Endothelial cell of umbilical vein (primary cell): ENCODE measurements at places on chromosomes 4 and X. TPM values are rescaled to one million over a fixed set of nuclear protein-coding genes. Genes with fewer than 3 reads are reported as not detected.

DNA sequence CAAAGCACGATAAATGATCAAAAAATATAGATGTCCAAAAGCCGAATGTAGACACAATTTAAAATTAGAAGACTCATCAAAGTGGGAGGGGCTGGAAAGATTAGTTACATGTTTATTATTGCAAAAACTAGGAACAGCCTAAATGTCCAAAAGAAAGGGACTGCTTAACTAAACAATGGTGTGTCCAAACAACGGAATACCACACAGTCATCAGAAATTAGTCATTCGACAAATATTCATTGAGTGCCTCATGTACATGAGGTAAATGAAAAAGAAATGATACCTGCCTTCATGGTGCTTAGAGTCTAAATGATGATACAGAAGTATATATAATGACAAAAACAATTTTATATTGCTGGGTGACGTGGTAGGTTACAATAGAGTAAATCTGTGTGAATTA is 139.7 kb downstream of the MAML3 start:
- H3K27me3 ChIP-seq, result no peaks in the 10 kb centered on the region

DNA sequence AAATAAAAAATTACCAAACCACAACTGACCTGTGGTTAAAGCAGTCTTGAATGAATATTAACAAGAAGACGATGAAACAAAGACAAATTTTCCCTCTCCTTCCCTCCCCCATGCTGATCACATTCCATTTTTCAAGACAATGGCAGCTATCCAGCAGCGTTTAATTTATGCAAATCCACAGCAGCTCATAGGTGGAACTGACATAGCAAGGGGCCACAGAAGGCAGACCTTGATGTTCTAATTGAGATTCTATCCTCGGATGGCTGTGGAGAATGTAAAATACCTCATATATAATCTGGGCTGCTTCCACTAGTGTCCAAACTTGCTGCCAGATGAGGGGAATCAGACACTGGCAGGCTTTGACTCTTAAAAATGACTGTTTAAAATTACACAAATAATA is 211.5 kb downstream of the CHRDL1 start:
- H3K27me3 ChIP-seq, result no peaks in the 10 kb centered on the region
- no peak overlapping the region for H3K27ac ChIP-seq
- DNase-seq, result no peak

DNA sequence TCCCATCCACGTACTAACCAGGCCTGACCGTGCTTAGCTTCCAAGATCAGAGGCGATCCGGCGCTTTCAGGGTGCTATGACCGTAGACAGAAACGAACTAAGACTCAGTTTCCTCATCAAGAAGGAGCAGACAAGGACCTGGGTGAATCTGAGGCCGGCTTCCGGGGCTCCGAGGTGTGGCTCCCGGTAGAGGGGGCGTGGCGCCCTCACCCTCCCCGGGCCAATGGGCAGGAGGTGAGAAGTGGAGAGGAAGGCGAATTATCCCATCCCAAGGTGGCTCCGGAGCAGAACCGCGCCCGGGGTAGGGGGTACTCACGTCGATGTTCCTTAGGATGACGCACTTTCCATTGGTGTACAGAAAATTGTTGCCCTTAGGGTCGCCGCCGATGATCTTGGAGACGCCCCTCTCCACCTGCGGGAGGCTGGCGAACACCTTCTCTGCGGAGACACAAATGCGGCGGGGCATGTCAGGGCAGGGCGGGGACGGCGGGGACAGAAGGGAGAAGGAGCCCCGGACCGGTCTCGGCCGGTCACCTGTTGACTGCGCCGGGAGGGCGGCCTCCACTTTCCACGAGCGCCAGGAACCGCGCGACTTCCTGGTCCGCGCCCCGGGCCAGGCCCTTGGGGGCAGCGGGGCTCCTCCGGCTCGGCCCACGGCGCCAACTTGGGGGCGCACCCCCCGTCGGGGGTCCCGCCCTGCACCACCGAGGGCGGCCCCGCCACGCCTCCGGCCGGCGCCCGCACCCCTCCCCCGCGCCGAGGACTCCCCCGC is 616 bp downstream of the WDR1 start:
- H3K4me1 ChIP-seq, result peaks cover 37% of the 10 kb centered on the region
- H3K36me3 ChIP-seq, result peaks cover 22% of the 10 kb centered on the region
- H3K27me3 ChIP-seq, result no peaks in the 10 kb centered on the region
- H3K4me3 ChIP-seq, result peak overlapping the region; percentile 91
- DNase-seq, result no peak
- H3K27ac ChIP-seq, result peak overlapping the region; percentile 37

DNA sequence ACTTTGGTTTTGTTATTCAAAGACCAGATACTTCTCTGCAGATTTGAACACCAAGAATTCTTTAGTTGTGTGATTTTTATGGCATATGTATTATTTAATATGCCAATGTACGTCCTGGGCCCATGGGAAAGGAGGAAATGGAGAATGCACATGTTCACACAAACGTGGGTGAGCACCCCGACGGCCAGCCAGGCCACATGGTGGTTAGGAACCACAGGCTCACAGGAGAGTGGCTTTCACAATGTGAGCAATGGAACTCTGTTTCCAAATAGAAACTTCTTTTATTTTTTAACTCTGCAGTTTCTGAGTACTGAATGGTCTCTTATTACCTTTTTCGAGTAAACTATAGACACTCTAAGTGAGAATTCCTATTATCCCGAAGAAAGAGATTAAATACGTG is 58.0 kb upstream of the UNC5C start:
- H3K36me3 ChIP-seq, result no peaks in the 10 kb centered on the region
- H3K4me3 ChIP-seq, result no peak overlapping the region
- no peaks in the 10 kb centered on the region for H3K4me1 ChIP-seq
- H3K27ac ChIP-seq, result no peak overlapping the region

- H3K27me3 ChIP-seq, result peaks cover 4% of the 10 kb centered on the region
- peak; percentile 42 for DNase-seq
- H3K4me3 ChIP-seq, result no peak overlapping the region
Observed at GRCh38 chr4:169774466-169775445, 17.0 kb upstream of the HPF1 start.

DNA sequence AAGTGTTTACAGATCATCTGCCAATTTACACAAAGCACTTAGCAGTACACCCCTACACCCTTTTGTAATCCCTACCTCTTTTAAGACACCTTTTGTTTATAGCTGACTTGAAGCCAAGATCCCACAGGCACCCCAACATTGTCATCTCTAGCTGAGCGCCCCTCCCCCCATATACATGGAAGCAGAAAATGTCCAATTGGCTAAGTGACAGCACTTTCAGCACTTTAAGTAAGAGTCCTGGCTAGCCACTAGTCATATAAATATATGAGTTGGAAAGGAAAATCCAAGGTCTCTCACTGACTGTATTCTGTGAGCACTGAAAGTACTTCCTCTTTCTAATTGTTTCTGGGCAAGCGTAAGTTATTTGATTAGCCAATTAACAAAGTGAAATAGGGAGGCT is 108.2 kb downstream of the NSUN7 start:
- no peaks in the 10 kb centered on the region for H3K4me1 ChIP-seq
- no peak for DNase-seq

DNA sequence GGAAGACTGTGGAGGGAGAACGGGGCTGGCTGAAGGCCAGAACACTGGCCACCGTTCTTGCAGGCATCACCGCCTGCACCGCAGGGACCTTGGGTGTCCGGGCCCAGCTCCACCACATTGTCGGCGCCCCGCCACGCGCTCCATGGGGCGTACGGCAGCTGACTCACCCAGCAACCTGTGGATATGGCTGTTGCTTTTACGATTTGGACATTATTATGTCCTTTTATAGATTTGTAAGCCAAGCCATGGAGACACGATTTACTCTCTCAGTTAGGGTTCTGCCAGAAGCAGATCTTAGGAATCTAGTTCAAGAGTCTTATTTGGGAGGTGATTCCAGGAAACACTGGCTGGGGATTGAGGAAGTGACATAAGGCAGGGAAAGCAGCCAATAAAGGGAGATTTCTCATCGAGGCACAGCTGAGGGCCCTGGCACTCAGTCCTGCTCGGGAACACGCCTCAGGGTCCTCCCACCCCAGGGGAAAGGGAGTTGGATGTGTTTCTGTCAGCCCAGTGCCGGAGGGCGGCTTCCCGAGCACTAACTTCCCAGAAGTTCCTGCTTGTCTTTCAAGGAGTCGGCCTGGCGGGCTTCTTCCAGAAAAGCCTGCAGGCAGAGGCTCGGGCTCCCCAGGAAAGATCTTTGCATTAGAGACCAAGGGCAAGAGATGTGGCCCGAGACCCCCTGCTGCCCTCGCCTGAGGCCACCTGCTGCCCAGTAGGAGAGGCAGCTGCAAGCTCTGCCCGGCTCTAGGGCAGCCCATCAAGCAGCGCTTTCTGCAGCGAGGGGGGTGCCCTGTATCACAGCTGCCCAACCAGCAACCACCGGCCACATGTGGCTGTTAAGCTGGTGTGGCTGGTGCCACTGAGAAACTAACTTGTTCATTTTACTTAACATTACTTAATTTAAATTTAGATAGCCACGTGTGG is 52.9 kb downstream of the CRMP1 start:
- H3K36me3 ChIP-seq, result no peaks in the 10 kb centered on the region
- no peaks in the 10 kb centered on the region for H3K27me3 ChIP-seq
- H3K4me3 ChIP-seq, result no peak overlapping the region
- H3K4me1 ChIP-seq, result no peaks in the 10 kb centered on the region

GRCh38 chr4:133402616-133403015 is 253.5 kb downstream of the PCDH10 start:
- no peak overlapping the region for H3K4me3 ChIP-seq

GRCh38 chrX:108412783-108413182 is 25.4 kb downstream of the COL4A6 start:
- H3K27ac ChIP-seq, result no peak overlapping the region
- no peaks in the 10 kb centered on the region for H3K36me3 ChIP-seq
- H3K4me1 ChIP-seq, result peaks cover 5% of the 10 kb centered on the region
- H3K27me3 ChIP-seq, result no peaks in the 10 kb centered on the region
- DNase-seq, result no peak

DNA sequence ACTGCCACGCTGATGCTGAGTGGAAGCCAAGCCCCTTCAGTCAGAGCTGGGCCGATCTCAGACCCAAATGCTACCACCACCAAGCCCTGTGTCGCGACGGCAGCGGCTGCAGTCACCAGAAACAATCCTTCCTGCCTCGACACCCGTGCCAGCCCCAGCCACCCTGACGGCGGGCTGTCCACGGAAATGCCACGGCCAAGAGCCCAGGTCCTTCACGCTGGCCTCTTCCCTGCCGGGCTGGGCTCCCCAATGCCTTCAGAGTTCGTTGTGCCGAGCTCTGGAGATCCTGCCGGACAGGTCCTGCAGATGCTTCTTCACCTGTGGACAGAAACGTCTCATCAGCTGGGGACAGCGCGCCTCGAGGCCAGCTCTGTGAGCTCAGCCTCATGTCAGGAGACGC is 19.5 kb downstream of the LRPAP1 start:
- H3K4me3 ChIP-seq, result no peak overlapping the region
- no peak overlapping the region for H3K27ac ChIP-seq
- H3K4me1 ChIP-seq, result no peaks in the 10 kb centered on the region
- H3K27me3 ChIP-seq, result no peaks in the 10 kb centered on the region
- H3K36me3 ChIP-seq, result peaks cover 51% of the 10 kb centered on the region

DNA sequence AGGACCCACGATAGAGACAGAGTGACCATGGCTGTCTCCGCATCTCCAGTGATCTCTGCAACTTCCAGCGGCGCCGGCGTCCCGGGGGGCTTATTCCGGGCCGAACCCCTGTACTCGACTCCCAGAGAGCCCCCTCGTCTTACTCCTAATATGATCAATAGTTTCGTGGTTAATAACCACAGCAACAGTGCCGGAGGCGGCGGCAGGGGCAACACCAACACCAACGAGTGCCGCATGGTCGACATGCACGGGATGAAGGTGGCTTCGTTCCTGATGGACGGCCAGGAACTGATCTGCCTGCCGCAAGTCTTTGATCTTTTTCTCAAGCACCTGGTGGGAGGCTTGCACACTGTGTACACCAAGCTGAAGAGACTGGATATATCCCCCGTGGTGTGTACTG is 343 bp downstream of the DACH2 start:
- no peak for DNase-seq
- no peak overlapping the region for H3K27ac ChIP-seq
- no peak overlapping the region for H3K4me3 ChIP-seq
- peaks cover 9% of the 10 kb centered on the region for H3K27me3 ChIP-seq
- no peaks in the 10 kb centered on the region for H3K36me3 ChIP-seq
- H3K4me1 ChIP-seq, result peaks cover 5% of the 10 kb centered on the region

- H3K36me3 ChIP-seq, result no peaks in the 10 kb centered on the region
- no peak overlapping the region for H3K4me3 ChIP-seq
- H3K4me1 ChIP-seq, result peaks cover 18% of the 10 kb centered on the region
- H3K27me3 ChIP-seq, result no peaks in the 10 kb centered on the region
Observed at GRCh38 chr4:73815145-73815544, 21.3 kb upstream of the CXCL6 start.

- no peaks in the 10 kb centered on the region for H3K36me3 ChIP-seq
- H3K27ac ChIP-seq, result no peak overlapping the region
- H3K27me3 ChIP-seq, result no peaks in the 10 kb centered on the region
- no peak for DNase-seq
Observed at GRCh38 chr4:66501997-66502396, 831.7 kb upstream of the EPHA5 start.

GRCh38 chrX:22276781-22277180 is 4.1 kb downstream of the CBLL2 start:
- no peaks in the 10 kb centered on the region for H3K36me3 ChIP-seq
- no peak overlapping the region for H3K27ac ChIP-seq
- no peaks in the 10 kb centered on the region for H3K27me3 ChIP-seq
- no peaks in the 10 kb centered on the region for H3K4me1 ChIP-seq
- no peak overlapping the region for H3K4me3 ChIP-seq

DNA sequence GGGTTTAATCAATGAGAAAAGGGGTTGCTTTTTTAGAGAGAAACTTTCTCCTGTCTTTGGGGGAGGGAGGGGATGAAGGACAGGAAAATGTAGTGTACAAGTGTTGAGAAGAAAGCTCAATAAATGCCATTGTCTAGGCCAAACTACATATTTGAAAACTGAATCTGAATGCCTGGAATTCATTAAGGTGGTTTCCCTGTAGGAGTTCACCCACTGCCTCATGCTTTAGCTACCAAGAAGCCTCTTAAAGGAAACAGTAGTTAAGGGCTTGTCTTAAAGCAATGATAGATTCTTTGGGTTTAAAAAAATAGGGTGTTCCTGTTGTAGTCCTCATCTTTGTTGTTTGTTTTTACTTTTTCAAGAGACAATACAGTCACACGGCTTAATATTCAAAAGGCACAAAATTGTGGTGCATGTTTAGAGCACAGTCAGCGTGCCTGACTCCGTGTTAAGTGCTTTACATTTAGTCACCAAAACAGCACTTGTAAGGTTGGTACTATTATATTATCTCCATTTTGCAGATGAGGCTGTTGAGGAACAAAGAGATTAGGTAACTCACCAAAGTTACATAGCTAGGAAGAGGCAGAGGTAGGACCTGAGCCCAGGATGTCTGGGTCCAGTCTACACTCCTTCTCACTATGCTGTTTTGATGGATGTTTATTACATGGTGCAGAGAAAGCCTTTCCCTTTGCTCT is 46.0 kb downstream of the FNIP2 start:
- DNase-seq, result no peak
- H3K27ac ChIP-seq, result no peak overlapping the region
- no peak overlapping the region for H3K4me3 ChIP-seq
- H3K36me3 ChIP-seq, result no peaks in the 10 kb centered on the region
- H3K4me1 ChIP-seq, result peaks cover 29% of the 10 kb centered on the region

GRCh38 chrX:125769628-125770027 is 396.5 kb downstream of the DCAF12L2 start:
- H3K27me3 ChIP-seq, result no peaks in the 10 kb centered on the region
- DNase-seq, result no peak
- H3K27ac ChIP-seq, result no peak overlapping the region
- no peaks in the 10 kb centered on the region for H3K36me3 ChIP-seq
- no peak overlapping the region for H3K4me3 ChIP-seq

RNF128 gene
- polyA plus RNA-seq, result not detected in 2 replicates

NR0B1 gene
- polyA plus RNA-seq, result not detected in 2 replicates

TSPAN7 gene
- polyA plus RNA-seq, result 2.7 and 3.2 TPM in 2 replicates

BLTP1 gene
- 12.8 and 14.7 TPM in 2 replicates for polyA plus RNA-seq

CLCN4 gene
- 7.2 and 7.6 TPM in 2 replicates for polyA plus RNA-seq

CLIC2 gene
- polyA plus RNA-seq, result 0.11 and 0.23 TPM in 2 replicates

GPR34 gene
- not detected in 2 replicates for polyA plus RNA-seq

NDST4 gene
- polyA plus RNA-seq, result not detected in 2 replicates

MAGEA1 gene
- not detected in 2 replicates for polyA plus RNA-seq
